Naive thymus-derived CD8-positive, alpha-beta T cell (primary cell): ENCODE measurements at places on chromosomes 13 and 19.

- DNase-seq: no peak
These were observed 195.5 kb downstream of the KATNAL1 start for GRCh38 chr13:30111810-30112209.

GRCh38 chr13:70856711-70857110 is 748.5 kb upstream of the KLHL1 start:
- no peak for DNase-seq

- no peak for DNase-seq
These were observed 86.7 kb downstream of the COL4A2 start for GRCh38 chr13:110393761-110394160.

- DNase-seq: no peak
These were observed 4.4 kb downstream of the DACT3 start for GRCh38 chr19:46656541-46656940.

GRCh38 chr19:55355213-55355821 is 798 bp upstream of the COX6B2 start:
- no peak for DNase-seq

DNA sequence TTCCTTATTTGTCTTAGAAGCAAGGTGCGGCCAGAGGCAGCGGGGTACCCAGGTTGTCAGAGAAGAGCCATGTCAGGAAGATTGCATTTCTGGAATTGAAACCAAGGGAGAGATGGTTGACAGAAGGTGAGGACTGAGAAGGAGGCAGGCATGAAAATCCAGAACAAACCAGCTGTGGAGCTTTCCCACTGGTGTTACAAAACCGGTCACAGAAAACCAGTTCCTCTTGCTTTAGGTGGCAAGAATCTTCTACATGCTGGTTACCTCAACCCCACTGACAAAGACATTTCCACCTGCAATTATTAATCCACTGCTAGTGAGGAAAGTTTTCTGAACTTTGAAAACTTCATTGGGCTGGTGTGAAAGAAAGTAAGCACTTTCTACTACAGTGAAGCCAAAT is 64.0 kb upstream of the MED4 start:
- DNase-seq: no peak

- no peak for DNase-seq
These were observed 22.2 kb downstream of the GPR42 start for GRCh38 chr19:35392742-35393715.

- DNase-seq: no peak
These were observed 494.3 kb downstream of the COG6 start for GRCh38 chr13:40149611-40150274.
